ENCODE measurements at places on chromosomes 5 and 9.

GRCh38 chr9:121686930-121687541, 35.6 kb downstream of the DAB2IP start:
- DNase-seq = peak; percentile 81

DNA sequence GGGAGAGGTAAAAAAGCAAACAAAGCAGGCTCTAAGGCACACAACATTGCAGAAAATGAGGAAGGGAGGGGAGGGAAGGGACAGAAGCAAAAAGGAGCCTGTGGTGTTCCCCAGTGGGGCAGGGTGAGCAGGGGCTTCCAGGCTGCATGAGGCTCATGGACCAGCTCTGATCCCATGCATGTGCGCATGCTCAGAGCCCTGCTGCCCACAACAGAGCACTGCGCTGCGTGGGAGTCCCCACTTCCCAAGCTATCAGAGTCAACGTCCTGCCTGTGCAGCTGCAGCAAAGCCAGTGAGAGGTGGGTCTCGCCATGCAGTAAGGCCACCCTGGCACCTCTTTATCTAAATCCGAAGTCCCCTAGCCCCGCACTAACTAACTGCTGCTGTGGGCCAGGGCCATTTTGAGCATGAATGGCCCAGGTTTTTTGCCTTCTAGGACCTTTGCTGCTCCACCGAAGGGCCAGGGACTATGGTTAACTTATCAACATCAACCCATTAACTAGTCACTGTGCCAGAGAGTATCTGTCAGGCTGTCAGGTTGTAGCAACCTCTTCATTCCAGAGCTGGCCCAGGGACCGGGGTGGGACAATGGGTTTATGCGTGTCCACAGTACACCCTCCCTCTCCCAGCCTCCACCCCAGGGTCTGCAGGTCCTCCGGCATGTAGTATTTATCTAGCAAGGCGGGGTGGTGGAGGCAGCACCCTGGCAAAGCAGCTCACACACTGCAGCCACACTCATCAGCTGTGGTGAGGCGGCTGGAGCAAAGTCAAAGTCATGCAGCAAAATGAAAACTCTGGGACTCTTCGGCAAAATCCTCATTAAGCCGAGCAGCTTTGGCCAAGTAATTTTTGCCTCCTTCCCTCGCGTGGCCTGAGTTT, 123.6 kb downstream of the SAXO1 start:
- DNase-seq = no peak

DNA sequence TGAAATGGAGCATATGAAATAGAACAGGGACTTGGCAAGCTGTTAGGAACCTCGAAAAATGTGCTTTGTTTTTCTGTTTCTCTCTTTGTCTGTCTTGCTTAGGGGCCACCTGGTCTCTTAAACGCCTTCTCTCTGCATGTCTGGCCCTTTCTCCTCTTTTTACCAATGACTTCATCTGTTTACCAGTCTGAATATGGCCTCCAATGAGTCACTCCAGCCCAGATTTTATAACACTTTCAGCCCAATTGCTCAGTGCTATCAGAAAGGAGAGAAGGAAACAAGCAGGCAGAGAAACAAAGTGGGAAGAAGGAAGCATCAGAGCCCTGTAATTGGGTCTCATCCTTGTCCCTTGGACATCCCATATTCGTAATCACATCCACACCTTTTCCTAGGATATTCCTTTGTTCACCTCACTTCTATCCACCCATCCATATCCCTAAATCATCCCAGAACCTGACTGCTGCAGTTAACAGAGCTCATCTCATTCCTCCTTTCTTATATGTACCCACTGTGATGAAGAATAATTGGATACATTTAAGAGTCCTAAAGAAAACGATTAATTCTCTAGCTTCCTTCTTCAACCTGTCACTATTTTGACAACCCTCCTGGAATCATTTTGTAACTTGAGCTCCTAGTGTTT, 151.8 kb upstream of the GPR151 start:
- no peak for DNase-seq

GRCh38 chr5:149732324-149733128, 2.4 kb downstream of the PPARGC1B start:
- DNase-seq = peak; percentile 60

GRCh38 chr5:6454628-6455053, 6.0 kb downstream of the UBE2QL1 start:
- no peak for DNase-seq

DNA sequence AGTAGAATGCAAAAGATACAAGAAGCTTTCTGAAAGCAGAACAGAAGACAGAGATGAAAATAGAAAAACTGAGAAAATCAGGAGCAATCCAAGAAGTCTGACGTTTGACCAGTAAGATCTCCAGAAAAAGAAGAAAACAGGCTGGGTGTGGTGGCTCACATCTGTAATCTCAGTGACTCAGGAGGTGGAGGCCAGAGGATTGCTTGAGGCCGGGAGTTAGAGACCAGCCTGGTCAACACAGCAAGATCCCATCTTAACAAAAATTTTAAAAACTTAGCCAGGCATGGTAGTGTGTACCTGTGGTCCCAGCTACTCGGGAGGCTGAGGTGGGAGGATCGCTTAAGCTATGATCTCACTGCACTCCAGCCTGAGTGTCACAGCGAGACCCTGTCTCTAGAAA, 15.9 kb downstream of the RETREG1 start:
- DNase-seq = no peak

DNA sequence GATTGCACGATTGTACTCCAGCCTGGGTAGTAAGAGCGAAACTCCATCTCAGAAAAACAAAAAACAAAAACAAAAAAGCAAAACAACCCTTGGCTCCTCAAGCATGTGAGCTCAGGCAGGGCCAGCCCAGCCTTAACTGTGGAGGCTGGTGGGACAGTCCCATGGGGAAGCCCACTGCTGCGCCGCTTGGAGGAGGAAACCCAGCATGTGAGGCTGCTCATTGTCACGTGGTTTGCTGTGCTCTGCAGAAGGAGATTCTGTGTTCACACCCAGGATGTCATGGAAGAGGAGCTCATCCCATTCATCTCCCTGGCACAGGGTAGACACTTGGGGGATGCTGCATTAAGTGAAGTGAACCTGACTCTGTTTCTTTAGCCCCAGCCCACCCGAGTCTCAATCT, 4.0 kb downstream of the ZBED3 start:
- DNase-seq = no peak

GRCh38 chr9:87796196-87796595, 70.3 kb downstream of the CTSL start:
- DNase-seq = no peak

GRCh38 chr5:83253720-83254119, 176.4 kb downstream of the XRCC4 start:
- DNase-seq = no peak

GRCh38 chr5:127950707-127951391, 132.7 kb upstream of the SLC12A2 start:
- peak; percentile 49 for DNase-seq

DNA sequence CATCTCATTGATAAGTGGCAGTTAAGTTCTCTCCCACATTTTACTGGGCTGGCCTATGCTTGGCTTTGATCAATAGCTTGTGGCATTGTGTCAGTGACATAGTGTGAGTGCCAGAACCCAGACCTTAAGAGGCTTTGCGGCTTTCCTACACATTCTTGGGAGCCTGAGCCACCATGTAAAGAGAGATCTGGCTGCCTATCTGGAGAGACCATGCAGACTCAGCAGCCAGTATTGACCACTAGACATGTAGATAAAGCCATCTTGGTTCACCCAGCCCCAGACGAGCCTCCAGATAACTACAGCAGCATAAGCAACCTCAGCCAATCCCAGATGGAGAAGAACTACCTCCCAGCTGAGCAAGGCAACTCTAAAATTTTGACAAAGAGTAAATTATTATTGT, 28.6 kb downstream of the C9orf153 start:
- no peak for DNase-seq

GRCh38 chr5:106956187-106956586, 714.5 kb downstream of the EFNA5 start:
- DNase-seq = no peak

- DNase-seq = no peak
Observed at GRCh38 chr9:33506626-33507370, 17.3 kb upstream of the ANKRD18B start.
